ENCODE measurements at places on chromosomes 11 and 22.

DNA sequence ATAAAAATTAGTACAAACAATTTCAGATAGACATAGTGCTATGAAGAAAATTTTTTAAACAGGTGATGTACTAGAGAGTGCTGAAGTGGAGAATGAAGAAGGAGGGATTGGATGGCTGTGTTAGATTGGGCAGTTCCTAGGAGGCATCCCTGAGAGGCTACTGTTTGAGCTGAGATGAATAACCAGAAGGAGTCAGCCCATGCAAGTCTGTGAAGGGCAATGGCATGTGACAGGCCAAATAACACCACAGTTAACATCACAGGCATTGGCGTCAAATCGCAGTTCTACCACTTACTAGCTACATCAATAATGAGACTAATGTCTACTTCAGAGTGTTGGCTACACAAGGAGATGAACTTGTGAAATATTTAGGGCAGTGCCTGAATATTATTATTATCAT, 35.4 kb downstream of the HORMAD2 start:
- DNase-seq: no peak

DNA sequence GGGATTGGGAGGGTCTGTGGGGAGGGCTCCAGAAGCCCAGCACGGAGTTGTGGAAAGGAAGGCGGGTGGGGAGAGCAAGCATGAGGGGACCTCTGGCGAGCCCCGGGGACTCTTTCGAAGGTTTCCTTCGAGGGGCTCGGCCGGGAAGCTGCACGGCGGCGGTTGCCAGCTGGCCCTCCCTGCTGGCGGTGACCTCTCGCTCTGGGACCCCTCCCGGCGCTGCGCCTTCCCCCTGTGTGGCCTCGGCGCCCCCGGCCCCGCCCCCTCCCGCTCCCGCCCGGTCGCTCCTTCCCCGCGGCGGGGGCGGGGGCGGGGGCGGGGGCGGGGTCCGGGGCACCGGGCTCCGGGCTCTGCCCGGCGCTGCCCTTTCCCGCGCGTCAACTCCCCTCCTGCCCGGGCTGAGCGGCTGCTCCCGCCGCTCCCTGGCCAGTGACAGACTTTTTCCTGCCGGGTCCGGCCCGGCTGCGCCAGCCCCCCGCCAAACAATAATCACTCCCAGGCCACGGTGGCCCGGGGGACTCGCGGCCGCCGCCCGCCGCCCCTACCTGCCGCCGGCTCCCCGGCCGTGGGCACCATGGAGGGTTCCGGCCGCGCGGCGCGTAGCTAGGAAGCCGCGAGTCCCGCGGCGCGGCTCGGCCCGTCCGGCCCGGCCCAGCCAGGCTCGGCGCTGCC, 941 bp downstream of the CLCF1 start:
- DNase-seq: no peak

GRCh38 chr11:65637794-65638419, at the start of gene SIPA1:
TSS of gene SIPA1 (plus strand) at chr11:65638101. CDS start at chr11:65640922, 2,821 bp downstream.
- DNase-seq: peak; percentile 40

DNA sequence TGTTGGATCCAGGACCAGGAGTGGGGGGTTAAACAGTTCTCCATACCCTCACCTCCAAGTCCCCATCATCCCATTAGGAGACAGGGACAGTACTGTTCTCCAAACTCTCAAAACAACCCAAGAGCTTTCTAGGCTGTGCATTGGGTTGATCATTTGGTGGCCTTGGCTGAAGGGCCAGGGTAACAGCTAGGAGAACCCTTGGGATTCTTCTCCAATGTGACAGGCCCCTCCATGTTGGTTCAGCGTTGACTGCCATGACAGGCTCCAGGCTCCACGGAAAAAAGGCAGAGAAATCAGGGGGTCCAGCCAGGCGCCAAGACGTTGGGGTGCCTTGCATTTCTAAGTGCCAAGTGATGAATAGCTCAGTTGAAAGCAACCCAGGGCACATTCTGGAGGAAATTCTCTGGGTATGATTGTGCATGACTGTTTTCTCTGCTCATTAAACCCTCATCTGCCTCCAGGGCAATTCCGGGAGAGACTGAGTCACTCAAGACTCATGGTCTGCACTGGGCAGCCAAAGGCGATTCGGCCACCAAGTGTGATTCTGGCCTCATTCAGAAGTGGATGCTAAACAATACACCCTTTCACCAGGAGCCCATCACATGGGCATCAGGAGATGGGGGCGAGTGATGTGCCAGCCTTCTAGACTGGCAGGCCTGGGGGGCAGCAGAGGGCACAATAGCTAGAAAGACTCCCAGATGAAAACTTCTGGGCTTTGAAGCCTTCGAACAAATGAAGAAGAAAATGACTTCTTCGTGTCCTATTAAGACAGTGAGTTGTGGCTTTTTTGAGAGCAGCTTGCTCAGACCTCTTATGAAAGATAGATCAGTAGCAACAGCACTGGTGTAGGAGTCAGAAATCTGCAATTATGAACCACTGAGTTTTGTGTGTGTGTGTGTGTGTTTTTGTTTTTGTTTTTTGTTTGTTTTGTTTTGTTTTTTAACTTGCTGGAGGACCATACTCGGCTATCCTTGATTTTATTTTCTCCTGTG, 27.7 kb downstream of the CD44 start:
- no peak for DNase-seq

DNA sequence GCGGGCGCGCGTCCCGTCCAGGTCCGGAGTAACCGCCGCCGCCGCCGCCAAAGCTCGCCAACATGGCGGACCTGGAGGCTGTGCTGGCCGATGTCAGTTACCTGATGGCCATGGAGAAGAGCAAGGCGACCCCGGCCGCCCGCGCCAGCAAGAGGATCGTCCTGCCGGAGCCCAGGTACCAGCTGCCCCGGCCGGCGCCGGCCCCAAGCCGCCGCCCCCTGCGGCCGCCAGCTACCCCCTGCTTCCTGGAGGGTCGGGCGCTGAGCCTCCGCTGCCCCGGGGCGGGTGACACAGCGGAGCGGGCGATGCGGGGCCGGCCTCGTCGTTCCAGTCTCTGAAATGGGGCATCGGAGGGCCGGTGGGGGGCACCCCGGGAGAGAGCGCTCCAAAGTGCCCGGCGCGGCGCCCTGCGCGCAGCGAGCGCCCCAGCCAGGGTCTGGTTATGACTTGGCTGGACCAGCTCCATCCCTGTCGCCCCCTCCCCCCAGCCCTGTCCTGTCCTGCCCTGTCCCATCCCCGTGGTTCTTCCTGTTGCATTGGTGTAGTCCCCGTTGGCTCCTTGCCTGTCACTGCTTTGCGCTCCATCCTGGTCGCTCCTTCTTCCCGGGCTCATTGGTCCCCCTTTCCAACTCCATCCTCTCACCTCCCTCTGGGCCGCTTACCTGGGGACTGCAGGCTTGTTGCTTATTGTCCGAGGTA, 653 bp downstream of the GRK3 start:
- DNase-seq: no peak

GRCh38 chr11:100734743-100735527, 47.8 kb downstream of the ARHGAP42 start:
- no peak for DNase-seq

DNA sequence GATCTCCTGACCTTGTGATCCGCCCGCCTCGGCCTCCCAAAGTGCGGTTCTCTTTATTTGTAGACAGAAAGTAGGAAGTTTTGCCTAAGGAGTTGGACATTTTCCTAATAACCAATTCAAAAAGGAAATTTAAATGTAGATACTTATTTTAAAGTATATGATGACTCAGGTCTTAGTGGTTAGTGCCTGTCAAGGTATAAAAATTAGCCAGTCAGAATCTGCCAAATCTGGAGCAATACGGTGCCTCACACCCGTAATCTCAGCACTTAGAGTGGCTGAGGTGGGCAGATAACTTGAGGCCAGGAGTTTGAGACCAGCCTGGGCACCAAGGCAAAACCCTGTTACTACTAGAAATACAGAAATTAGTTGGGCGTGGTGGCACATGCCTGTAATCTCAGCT, 86.7 kb upstream of the RASSF10 start:
- no peak for DNase-seq

DNA sequence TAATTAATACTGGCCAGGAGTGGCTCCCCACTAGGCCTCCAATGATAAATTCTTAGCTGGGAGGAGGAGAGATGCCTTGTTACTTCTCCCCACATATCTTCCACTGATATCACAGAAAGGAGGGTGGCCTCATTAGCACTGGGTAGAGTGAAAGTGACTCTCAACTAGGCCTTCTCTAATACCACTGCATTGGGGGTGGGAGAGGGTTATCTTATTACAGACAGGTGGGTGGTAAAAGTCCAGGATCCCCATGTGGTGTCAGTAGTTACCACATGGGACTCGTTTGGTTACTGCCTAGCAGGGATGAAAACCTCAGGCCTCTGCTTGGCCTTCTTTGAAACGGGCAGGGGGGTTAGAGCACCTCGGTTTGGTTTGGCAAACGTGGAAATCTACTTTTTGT, 167.3 kb downstream of the UVRAG start:
- no peak for DNase-seq
